Bladder microvascular endothelial cell (primary cell): ENCODE measurements at places on chromosomes 7 and 10. TPM values are rescaled to one million over a fixed set of nuclear protein-coding genes. Genes with fewer than 3 reads are reported as not detected.

Gene DENND11
- total RNA-seq: 28.8 and 161 TPM in 2 replicates

Gene ATOH7
- total RNA-seq: not detected in 2 replicates

Gene BAIAP2L1
- 0.31 and 1.3 TPM in 2 replicates for total RNA-seq

Gene AKR1B1
- 59.9 and 66.2 TPM in 2 replicates for total RNA-seq

Gene LRRC61
- 0.16 and 3.1 TPM in 2 replicates for total RNA-seq

Gene ANXA8L1
- total RNA-seq: not detected in 2 replicates

Gene OPN1SW
- 1.1 TPM in 1 of 2 replicates, not detected in the other for total RNA-seq
